Tibial nerve (tissue), 4 donors: ENCODE measurements at places on chromosomes 7 and 10.
A peak's percentile ranks its signal among the peaks of the same experiment; 100 is the strongest.

- peak overlapping the region; percentile 36 for H3K27ac ChIP-seq
- DNase-seq: no peak
- no peaks in the 10 kb centered on the region for H3K27me3 ChIP-seq
- H3K4me3 ChIP-seq: no peak overlapping the region
Measured at GRCh38 chr7:111931016-111931517, 275.1 kb downstream of the DOCK4 start.

- H3K4me3 ChIP-seq: no peak overlapping the region
- no peak for DNase-seq
- H3K4me1 ChIP-seq: no peaks in the 10 kb centered on the region
Measured at GRCh38 chr7:37173670-37174069, 275.0 kb downstream of the ELMO1 start.

- H3K27ac ChIP-seq: no peak overlapping the region
- no peak for DNase-seq
Measured at GRCh38 chr10:9214618-9215017, 1160.1 kb downstream of the GATA3 start.

- H3K27me3 ChIP-seq: no peaks in the 10 kb centered on the region
- H3K36me3 ChIP-seq: no peaks in the 10 kb centered on the region
- no peak overlapping the region for H3K27ac ChIP-seq
Measured at GRCh38 chr10:88253128-88253527, 330.0 kb downstream of the RNLS start.

DNA sequence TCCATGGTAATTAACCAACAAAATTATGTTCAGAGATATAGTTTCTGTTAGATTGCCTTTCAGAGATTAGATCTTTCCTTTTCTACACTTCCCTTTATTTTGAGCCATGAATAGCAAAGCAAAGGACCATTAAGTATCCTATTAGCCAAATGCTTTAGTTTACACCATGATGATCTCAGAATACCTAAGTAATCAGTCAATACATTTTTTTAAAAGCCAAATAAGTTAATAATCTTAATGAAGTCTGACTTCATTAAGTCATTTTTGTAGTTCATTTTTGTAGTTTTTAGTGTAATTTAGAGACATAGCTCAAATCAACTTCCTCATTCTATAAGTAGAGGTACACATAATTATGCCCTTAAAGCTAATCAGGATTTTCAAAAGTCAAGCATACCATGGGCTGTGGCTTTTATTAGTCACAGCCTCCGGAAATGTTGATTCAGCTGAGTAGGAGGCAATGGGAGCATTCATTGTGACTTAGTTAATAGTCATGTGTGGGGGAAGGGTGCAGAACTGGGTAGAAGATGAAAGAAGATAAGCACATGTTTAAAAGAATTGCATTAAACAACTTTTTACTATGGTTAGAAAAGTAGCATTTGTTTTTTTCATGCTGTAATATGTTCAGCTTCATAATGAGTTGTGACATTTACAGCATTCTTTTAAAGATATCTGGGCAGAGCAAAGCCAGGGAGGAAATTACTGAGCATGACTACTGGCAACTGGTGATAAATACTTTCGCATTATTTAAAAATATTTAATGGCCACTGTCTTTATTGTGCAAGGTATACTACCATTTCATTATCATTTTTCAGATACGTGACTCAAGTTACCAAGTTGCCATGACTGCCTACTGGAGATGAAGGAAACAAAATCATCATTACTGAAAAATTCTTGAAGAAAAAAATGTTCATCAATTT is 57.3 kb upstream of the CCDC71L start:
- peak; percentile 35 for DNase-seq
- H3K4me3 ChIP-seq: no peak overlapping the region
- peaks cover 5% of the 10 kb centered on the region for H3K4me1 ChIP-seq
- H3K27me3 ChIP-seq: no peaks in the 10 kb centered on the region
- peak overlapping the region; percentile 72 for H3K27ac ChIP-seq

- no peaks in the 10 kb centered on the region for H3K36me3 ChIP-seq
- no peak overlapping the region for H3K4me3 ChIP-seq
- no peak for DNase-seq
- no peak overlapping the region for H3K27ac ChIP-seq
Measured at GRCh38 chr10:78700816-78701520, 367.8 kb upstream of the ZMIZ1 start.

GRCh38 chr7:111752022-111752582 is 189.8 kb upstream of the IMMP2L start:
- H3K4me1 ChIP-seq: no peaks in the 10 kb centered on the region
- peaks cover 6% of the 10 kb centered on the region for H3K36me3 ChIP-seq
- no peak overlapping the region for H3K4me3 ChIP-seq
- H3K27me3 ChIP-seq: no peaks in the 10 kb centered on the region
- DNase-seq: no peak

- no peak overlapping the region for H3K27ac ChIP-seq
- H3K36me3 ChIP-seq: peaks cover 49% of the 10 kb centered on the region
- H3K27me3 ChIP-seq: no peaks in the 10 kb centered on the region
- H3K4me1 ChIP-seq: peaks cover 13% of the 10 kb centered on the region
Measured at GRCh38 chr7:55144333-55145317, 125.8 kb downstream of the EGFR start.

DNA sequence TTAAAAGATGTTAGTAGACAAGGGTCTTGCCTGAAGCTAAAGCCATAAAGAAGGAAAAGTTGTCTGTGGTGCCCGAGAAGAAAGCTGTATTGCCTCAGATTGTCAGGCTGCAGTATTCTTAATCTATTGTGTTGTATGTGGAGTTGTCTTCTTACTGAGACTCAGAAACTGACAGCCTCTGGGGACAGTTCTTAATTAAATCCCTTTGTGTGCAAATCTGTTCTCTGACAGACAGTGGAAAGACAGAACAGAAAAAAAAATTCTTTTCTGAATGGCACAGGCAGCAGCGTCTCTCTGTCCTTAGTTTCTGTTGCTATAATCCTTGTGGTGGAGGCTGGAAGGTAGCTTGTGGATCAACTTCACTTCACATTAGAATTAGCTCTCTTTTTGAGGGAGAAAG is 16.8 kb downstream of the VWC2 start:
- H3K36me3 ChIP-seq: no peaks in the 10 kb centered on the region
- H3K27ac ChIP-seq: no peak overlapping the region
- no peak overlapping the region for H3K4me3 ChIP-seq
- no peaks in the 10 kb centered on the region for H3K27me3 ChIP-seq
- no peaks in the 10 kb centered on the region for H3K4me1 ChIP-seq

GRCh38 chr10:90837486-90837885 is 20.4 kb downstream of the HTR7 start:
- no peak overlapping the region for H3K4me3 ChIP-seq
- no peaks in the 10 kb centered on the region for H3K4me1 ChIP-seq
- H3K27ac ChIP-seq: no peak overlapping the region
- no peak for DNase-seq
- H3K27me3 ChIP-seq: no peaks in the 10 kb centered on the region

GRCh38 chr10:93413252-93413689 is 68.9 kb downstream of the MYOF start:
- peak overlapping the region; percentile 65 for H3K27ac ChIP-seq
- no peak for DNase-seq
- H3K4me3 ChIP-seq: no peak overlapping the region
- H3K36me3 ChIP-seq: no peaks in the 10 kb centered on the region

- DNase-seq: no peak
- peaks cover 25% of the 10 kb centered on the region for H3K36me3 ChIP-seq
- H3K27me3 ChIP-seq: no peaks in the 10 kb centered on the region
- H3K4me1 ChIP-seq: no peaks in the 10 kb centered on the region
- no peak overlapping the region for H3K27ac ChIP-seq
Measured at GRCh38 chr10:118701529-118702323, 53.0 kb downstream of the CACUL1 start.

DNA sequence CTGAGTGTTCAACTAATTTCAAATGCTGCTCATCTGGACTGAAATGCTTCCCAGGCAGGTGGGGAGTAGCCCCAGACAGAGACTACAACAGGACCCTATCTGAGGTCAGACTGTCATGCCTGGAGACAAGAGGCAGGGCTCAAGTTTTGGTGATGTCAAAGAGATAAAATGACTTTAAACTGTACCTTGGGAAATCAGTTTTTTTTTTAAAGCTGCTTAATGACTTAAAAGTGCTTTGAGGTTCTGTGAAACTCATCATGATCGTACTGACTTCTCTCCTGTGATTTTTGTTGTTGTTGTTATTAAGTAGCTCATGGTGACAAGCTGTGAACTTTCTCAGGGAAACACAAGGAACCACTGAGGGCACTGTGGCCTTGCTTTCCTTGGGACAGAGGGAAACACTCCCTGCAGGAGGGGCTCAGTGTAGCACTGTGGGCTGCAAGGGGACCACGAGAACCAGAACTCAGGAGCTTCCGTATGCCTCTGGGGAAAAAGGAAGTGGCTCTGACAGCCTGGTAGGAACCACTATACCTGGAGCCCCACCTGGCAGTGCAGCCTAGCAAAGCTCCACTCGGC is 9.5 kb downstream of the HIPK2 start:
- H3K4me3 ChIP-seq: no peak overlapping the region
- H3K4me1 ChIP-seq: no peaks in the 10 kb centered on the region
- no peaks in the 10 kb centered on the region for H3K27me3 ChIP-seq
- peaks cover 9% of the 10 kb centered on the region for H3K36me3 ChIP-seq

GRCh38 chr10:100374200-100374655 is 27.2 kb downstream of the SCD start:
- H3K36me3 ChIP-seq: no peaks in the 10 kb centered on the region
- peak overlapping the region; percentile 93 for H3K27ac ChIP-seq
- DNase-seq: no peak

- no peaks in the 10 kb centered on the region for H3K36me3 ChIP-seq
- H3K4me1 ChIP-seq: peaks cover 35% of the 10 kb centered on the region
- DNase-seq: peak; percentile 16
Measured at GRCh38 chr7:139680676-139681462, 96.9 kb downstream of the HIPK2 start.

DNA sequence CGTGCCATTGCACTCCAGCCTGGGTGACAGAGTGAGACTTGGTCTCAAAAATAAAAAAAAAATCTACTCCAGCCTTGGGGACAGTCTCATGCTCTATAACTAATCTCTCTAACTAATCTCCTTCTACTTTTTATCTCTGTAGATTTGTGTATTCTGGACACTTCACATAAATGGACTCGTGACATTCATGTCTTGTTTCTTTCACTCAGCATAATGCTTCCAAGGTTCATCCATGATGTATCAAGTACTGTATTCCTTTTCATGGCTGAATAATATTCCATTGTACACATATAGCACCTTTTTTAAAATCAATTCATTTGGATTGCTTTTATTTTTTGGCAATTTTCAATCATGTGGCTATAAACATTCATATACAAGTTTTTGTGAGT is 9.8 kb upstream of the COL26A1 start:
- no peak overlapping the region for H3K27ac ChIP-seq
- no peaks in the 10 kb centered on the region for H3K4me1 ChIP-seq

DNA sequence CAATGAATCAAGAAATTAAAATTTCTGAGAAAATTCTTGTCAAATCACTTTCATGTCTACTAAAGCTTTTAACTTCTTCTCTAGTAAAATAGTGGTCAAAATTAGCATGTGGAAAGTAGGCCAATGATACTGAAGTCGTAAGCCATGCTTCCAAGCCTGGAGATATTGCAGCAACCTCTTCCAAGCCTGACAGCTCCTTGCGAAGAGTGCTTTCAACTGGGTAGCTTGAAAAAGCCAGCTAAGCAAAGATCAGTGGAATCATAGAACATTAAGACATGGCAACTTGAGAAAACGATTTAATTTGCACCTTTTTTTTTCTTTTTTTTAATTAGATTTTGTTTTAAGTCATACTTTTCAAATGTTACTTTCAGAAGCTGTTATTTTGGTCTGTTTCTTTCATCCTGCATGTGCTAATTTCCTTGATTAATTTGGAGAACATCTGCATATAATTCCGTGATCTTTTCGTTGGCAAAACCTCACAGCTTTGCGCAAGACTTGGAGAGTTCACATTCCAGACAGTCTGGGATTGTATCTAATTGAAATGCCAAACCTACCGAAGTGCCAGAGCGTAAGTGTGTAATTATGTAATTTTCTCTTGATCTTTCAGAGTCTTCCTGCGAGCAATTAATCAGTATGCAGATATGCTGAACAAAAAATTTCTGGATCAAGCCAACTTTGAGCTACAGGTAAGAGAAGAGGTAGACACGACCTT is 142.2 kb upstream of the INSYN2A start:
- no peaks in the 10 kb centered on the region for H3K36me3 ChIP-seq
- no peak overlapping the region for H3K4me3 ChIP-seq
- no peaks in the 10 kb centered on the region for H3K4me1 ChIP-seq
- no peaks in the 10 kb centered on the region for H3K27me3 ChIP-seq
- peak; percentile 43 for DNase-seq

- H3K27me3 ChIP-seq: no peaks in the 10 kb centered on the region
- H3K4me1 ChIP-seq: no peaks in the 10 kb centered on the region
- no peaks in the 10 kb centered on the region for H3K36me3 ChIP-seq
- DNase-seq: no peak
Measured at GRCh38 chr7:81638198-81638597, 131.6 kb downstream of the HGF start.

- no peaks in the 10 kb centered on the region for H3K4me1 ChIP-seq
- H3K27ac ChIP-seq: no peak overlapping the region
- H3K36me3 ChIP-seq: no peaks in the 10 kb centered on the region
- H3K27me3 ChIP-seq: no peaks in the 10 kb centered on the region
Measured at GRCh38 chr10:80104066-80104926, 25.8 kb downstream of the TMEM254 start.

DNA sequence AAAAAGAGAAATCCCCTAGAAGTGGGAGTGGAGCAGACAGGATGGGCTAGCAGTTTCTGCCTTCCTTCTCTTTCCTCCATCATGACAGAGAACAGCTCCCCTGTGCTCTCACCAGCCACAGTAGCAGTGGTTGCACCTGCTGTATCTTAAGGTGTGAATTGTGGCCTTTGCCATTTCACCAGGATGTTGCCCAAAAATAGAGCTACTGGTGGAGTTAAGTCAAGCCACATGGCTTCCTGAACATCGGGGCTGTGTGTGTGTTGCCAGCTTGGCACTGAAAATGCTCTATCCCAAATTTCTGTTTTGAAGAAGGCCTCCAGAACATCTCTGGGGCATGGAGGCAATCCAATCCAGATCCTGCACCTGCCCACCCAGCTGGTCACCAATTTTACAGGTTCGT is 348.7 kb downstream of the EXOC4 start:
- no peak overlapping the region for H3K27ac ChIP-seq
- no peaks in the 10 kb centered on the region for H3K36me3 ChIP-seq
- peaks cover 9% of the 10 kb centered on the region for H3K4me1 ChIP-seq
- DNase-seq: no peak

DNA sequence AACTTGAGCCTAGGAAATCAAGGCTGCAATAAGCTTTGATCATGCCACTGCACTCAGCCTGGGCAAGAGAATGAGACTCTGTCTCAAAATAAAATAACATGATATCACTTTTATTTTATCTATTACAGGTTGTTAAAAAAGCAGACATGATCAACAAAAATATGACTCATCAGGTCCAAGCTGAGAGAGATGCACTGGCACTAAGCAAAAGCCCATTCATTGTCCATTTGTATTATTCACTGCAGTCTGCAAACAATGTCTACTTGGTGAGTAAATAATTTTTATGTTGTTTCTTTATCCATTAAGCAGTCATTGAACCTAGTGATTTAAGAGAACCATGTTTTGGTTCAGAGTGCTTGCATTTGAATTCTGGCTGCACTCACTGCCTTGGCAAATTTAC is 3.3 kb downstream of the MASTL start:
- H3K27ac ChIP-seq: no peak overlapping the region
- peaks cover 49% of the 10 kb centered on the region for H3K36me3 ChIP-seq
- DNase-seq: no peak
- H3K4me1 ChIP-seq: no peaks in the 10 kb centered on the region
- H3K27me3 ChIP-seq: no peaks in the 10 kb centered on the region
